ENCODE measurements at places on chromosomes 4 and X. TPM values are rescaled to one million over a fixed set of nuclear protein-coding genes. Genes with fewer than 3 reads are reported as not detected.

DNA sequence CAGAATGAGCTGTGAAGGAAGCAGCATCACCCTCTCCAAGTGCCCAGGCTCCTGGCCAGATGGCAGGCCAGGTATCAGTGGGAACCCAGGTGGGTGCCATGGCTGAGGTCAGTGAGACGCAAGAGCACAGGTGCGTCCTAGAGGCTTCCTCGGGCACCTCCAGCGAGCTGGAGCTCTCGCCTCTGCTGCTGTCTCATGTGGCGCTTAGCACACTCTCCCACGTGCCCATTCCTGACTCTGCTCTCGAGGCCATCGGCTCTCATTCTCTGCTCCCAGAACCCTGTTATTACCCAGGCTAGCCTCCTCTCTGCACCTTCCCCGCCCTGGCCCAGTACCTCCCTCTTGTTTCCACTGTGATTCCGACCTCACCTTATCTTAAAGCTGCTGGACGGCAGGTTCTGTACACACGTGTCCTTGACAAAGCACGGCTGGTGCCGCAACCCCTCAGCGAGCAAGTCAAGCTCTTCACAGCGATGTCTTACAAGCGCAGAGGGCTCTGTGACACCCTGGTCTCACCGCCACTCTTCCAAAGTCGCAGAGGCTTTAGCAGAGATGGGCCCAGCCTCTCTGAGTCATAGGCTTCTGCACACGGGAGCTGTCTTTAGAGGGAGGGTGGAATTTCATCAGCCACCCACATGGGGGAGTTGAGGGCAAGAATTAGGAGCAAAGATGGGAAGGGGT lies 15.4 kb upstream of the MSANTD1 start:
- peaks cover 98% of the 10 kb centered on the region for H3K36me3 ChIP-seq
- DNase-seq = no peak
- no peaks in the 10 kb centered on the region for H3K4me1 ChIP-seq
- H3K4me3 ChIP-seq = no peak overlapping the region

Gene TRIM61
- total RNA-seq = 0.34 TPM

Gene SLITRK2
- not detected for total RNA-seq

Gene VMA21
- total RNA-seq = 29.3 TPM

- H3K36me3 ChIP-seq = no peaks in the 10 kb centered on the region
- H3K27ac ChIP-seq = no peak overlapping the region
- no peak for DNase-seq
- no peaks in the 10 kb centered on the region for H3K4me1 ChIP-seq
- no peaks in the 10 kb centered on the region for H3K27me3 ChIP-seq
Measured at GRCh38 chr4:112559053-112559452, 43.1 kb upstream of the NEUROG2 start.

- no peak overlapping the region for H3K27ac ChIP-seq
- H3K4me3 ChIP-seq = no peak overlapping the region
- DNase-seq = no peak
- H3K36me3 ChIP-seq = no peaks in the 10 kb centered on the region
Measured at GRCh38 chr4:76470064-76470463, 35.0 kb downstream of the SHROOM3 start.

Gene PRSS12
- not detected for total RNA-seq

- H3K36me3 ChIP-seq = no peaks in the 10 kb centered on the region
- no peak overlapping the region for H3K27ac ChIP-seq
- DNase-seq = no peak
- no peak overlapping the region for H3K4me3 ChIP-seq
Measured at GRCh38 chr4:6410068-6410467, 62.3 kb downstream of the PPP2R2C start.

DNA sequence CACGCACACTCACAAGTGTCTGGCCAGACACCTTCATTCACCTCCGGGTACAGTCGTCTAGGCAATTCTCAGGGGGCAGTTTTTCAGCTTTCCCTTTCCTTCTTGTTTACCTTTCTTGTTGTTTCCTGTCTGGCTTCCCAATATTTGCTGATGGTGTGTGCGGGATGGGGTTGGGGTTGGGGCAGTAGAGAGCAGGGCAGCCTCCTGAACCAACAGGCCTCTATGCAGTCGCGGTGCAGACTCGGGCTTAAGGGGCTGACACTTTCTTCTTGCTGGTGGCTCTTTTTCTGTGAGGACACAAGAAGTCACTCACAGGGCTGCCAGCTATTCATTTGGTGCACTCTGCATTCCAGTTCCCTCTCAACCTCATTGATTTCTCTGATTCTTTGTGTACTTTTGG lies 56.4 kb downstream of the NBDY start:
- no peak for DNase-seq
- no peak overlapping the region for H3K4me3 ChIP-seq
- no peaks in the 10 kb centered on the region for H3K4me1 ChIP-seq

DNA sequence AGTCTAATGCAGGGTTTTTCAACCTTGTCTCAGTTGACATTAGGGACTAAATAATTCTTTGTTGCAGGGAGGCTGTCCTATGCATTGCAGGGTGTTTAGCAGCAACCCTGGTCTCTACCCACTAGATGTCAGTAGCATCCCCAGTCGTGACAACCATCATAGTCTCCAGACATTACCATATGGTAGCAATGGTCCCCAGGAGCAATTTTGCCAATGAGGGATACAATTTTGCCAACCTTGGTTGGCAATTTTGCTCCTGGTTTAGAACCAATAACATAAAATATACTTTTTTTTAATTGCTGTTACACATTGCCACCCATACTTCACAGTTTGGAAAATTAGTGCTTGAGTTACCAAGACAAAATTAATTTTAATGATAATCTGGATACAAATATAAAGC lies 6.0 kb downstream of the EREG start:
- H3K4me1 ChIP-seq = no peaks in the 10 kb centered on the region
- H3K4me3 ChIP-seq = no peak overlapping the region
- H3K27ac ChIP-seq = no peak overlapping the region
- H3K36me3 ChIP-seq = no peaks in the 10 kb centered on the region
- H3K27me3 ChIP-seq = no peaks in the 10 kb centered on the region

- no peak for DNase-seq
- H3K4me3 ChIP-seq = no peak overlapping the region
- H3K4me1 ChIP-seq = no peaks in the 10 kb centered on the region
Measured at GRCh38 chr4:171651071-171651470, 162.1 kb upstream of the GALNTL6 start.

- H3K4me1 ChIP-seq = no peaks in the 10 kb centered on the region
- no peaks in the 10 kb centered on the region for H3K27me3 ChIP-seq
- no peaks in the 10 kb centered on the region for H3K36me3 ChIP-seq
Measured at GRCh38 chr4:126328914-126329313, 1014.2 kb downstream of the FAT4 start.

GRCh38 chr4:52235552-52236201 lies 184.6 kb downstream of the SPATA18 start:
- H3K4me3 ChIP-seq = no peak overlapping the region
- H3K27ac ChIP-seq = no peak overlapping the region
- H3K27me3 ChIP-seq = no peaks in the 10 kb centered on the region
- no peaks in the 10 kb centered on the region for H3K36me3 ChIP-seq
- H3K4me1 ChIP-seq = no peaks in the 10 kb centered on the region

DNA sequence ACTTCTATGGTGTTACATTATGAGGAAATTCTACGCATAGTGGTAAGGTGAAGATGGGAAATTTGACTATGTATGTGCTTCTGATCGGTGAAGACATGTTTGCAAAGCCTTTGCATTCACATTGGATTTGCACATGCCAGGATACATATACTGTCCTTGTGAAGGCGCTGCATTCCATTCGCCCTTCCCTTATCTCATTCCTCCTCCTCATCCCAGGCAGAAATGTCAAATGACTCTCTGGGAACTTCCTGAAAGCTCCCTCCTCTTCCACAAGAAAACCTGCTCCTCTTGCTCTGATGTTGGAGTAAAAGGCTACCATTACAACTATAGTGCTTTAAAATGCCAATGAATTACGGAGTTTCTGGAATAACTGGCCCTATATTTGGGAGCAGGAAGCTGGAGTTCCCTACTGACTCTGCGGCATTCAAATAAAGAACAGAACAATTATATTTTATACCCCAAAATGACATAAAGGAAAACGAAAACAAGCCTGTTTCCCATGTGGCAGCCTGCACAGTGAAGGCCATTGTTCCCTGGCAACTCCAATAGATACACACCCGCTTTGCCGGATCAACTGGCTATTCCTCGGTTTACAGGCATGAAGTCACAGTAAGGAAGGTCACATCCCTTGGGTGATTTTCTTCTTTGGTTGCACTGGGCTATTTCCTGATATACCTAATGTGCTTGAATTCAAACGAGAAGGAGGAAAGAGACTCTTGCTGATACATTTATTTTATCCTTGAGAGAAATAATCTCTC lies 84.5 kb downstream of the AREG start:
- no peaks in the 10 kb centered on the region for H3K27me3 ChIP-seq
- no peaks in the 10 kb centered on the region for H3K4me1 ChIP-seq
- DNase-seq = no peak
- H3K27ac ChIP-seq = no peak overlapping the region
- no peaks in the 10 kb centered on the region for H3K36me3 ChIP-seq

DNA sequence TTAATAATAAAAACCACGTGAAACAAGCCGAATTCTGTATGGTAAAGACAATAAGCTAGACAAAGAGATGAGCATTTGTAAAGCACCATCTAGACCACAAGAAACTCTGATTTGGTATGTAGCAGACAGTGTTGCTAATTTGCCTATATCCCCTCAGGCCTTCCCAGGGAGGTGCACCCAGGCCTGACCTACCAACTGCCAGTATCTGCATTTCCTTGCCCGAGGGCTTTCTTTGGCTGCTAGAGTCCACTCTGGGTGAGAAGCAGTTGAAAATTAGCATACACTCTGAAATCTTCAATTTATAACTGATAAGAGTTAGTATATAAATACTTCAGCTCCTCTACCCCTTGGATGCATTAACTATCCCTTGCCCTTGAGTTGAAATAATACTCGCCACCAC lies 37.4 kb upstream of the IL1RAPL1 start:
- DNase-seq = no peak
- H3K27me3 ChIP-seq = no peaks in the 10 kb centered on the region
- H3K4me3 ChIP-seq = no peak overlapping the region

Gene FSTL5
- not detected for total RNA-seq

- H3K36me3 ChIP-seq = peaks cover 4% of the 10 kb centered on the region
- no peak for DNase-seq
- H3K27ac ChIP-seq = no peak overlapping the region
- H3K4me1 ChIP-seq = peaks cover 4% of the 10 kb centered on the region
- H3K4me3 ChIP-seq = no peak overlapping the region
Measured at GRCh38 chr4:25383647-25384046, 6.6 kb downstream of the ANAPC4 start.

- H3K4me1 ChIP-seq = no peaks in the 10 kb centered on the region
- no peaks in the 10 kb centered on the region for H3K27me3 ChIP-seq
- no peak for DNase-seq
- no peak overlapping the region for H3K27ac ChIP-seq
Measured at GRCh38 chrX:100447655-100448397, 37.8 kb upstream of the PCDH19 start.

Gene PDLIM3
- not detected for total RNA-seq

Gene AIMP1
- 55.6 TPM for total RNA-seq

- DNase-seq = no peak
- H3K4me3 ChIP-seq = no peak overlapping the region
- no peaks in the 10 kb centered on the region for H3K36me3 ChIP-seq
- no peaks in the 10 kb centered on the region for H3K27me3 ChIP-seq
- no peak overlapping the region for H3K27ac ChIP-seq
Measured at GRCh38 chr4:3486541-3487540, 23.7 kb downstream of the DOK7 start.

- H3K36me3 ChIP-seq = no peaks in the 10 kb centered on the region
- no peaks in the 10 kb centered on the region for H3K4me1 ChIP-seq
- H3K4me3 ChIP-seq = no peak overlapping the region
Measured at GRCh38 chr4:125522588-125522987, 207.8 kb downstream of the FAT4 start.

DNA sequence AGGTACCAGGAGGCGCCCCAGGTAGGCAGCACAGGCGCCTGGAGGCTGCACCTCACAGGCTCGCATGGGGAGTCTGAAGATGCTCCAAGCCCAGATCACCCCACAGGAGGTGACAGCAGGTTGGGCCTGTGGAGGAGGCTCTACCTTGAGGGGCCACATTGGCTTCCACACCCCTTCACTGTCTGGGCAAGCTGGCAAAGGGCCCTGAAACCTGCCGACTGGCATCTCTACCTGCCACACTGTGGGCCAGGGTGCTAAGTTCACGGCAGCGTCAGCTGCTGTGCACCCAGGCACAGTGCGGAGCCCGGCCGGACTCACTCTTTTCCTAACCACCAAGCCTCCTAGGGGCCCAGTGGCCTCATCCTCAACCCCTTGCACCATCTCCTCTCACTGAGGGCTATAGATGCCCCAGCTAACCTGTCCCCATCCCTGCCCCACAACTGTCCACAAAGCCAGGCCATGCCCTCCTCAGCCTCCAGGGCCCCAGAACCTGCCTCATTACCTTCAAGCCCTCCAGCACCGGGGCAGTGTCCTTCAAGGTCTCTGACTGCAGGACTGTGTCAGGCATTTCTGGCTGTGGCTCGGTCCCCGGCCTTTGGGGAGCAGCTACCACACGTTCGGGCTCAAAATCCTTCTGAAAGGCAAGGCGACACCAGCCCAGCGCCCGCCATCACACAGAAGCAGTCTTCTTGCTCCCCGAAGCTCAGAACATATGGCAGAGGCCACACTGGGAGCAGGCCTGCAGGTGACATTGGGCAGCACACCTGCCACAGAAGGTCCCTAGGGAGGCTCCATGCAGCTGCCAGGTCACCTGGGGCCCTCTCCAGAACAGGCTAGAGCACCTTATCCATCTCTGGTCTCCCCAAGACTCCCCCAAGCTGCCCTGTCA lies 28.8 kb downstream of the FGFR3 start:
- no peak overlapping the region for H3K4me3 ChIP-seq
- no peak overlapping the region for H3K27ac ChIP-seq
- H3K4me1 ChIP-seq = no peaks in the 10 kb centered on the region
- H3K27me3 ChIP-seq = no peaks in the 10 kb centered on the region

Gene SCD5
- total RNA-seq = 0.59 TPM

- H3K36me3 ChIP-seq = no peaks in the 10 kb centered on the region
- no peak for DNase-seq
- H3K27ac ChIP-seq = no peak overlapping the region
Measured at GRCh38 chrX:29992083-29992482, 223.3 kb upstream of the MAGEB2 start.

DNA sequence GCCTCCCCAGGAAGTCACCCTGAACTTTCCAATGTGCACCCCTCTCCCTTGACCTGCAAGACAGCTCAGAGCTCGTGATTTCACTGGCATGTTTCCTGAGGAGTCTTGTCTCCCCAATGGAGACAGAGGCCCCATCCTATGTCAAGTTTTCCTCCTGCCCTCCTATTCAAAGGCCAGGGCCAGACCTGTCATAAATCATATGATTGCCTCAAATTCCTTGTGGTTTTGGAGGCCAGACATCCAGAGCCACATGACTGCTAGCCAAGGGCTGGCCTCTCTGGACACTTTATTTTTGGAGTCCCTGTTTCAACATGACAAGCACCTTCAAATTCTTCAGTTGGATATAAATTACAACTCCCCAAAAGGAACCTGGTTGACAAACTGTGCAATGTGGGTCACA lies 76.0 kb upstream of the TFDP3 start:
- H3K4me1 ChIP-seq = no peaks in the 10 kb centered on the region
- no peak overlapping the region for H3K27ac ChIP-seq
- no peaks in the 10 kb centered on the region for H3K36me3 ChIP-seq
- no peaks in the 10 kb centered on the region for H3K27me3 ChIP-seq

- H3K4me3 ChIP-seq = no peak overlapping the region
- no peaks in the 10 kb centered on the region for H3K4me1 ChIP-seq
- H3K27me3 ChIP-seq = no peaks in the 10 kb centered on the region
Measured at GRCh38 chr4:158280856-158281255, 70.6 kb downstream of the TMEM144 start.

Data from naive thymus-derived CD4-positive, alpha-beta T cell (primary cell).